ENCODE measurements at places on chromosomes 6 and 20.
A peak's percentile ranks its signal among the peaks of the same experiment; 100 is the strongest.

- no peak for DNase-seq
These were observed 63.5 kb downstream of the LRFN2 start for GRCh38 chr6:40523505-40524172.

- no peak for DNase-seq
These were observed 35.3 kb downstream of the CD2AP start for GRCh38 chr6:47512872-47513271.

GRCh38 chr6:23446469-23446967, 679.5 kb upstream of the NRSN1 start:
- peak; percentile 61 for DNase-seq

DNA sequence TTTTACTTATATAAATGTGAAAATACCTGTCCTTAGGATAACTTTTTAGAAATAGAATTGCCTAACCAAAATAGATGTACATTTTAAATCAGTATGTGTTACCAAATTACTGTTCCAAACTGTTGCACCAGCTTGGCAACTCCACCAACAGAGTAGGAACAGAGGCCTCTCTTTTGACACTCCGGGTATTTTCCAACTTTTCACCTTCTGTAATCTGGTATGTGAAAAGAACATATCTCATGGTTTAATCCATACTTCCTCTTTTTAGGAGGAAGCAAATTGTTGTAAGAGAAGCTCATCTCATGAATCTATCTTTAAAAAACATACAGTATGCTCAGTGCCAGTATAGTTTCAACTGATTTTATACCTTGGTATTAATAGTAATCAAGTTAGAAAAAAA, 24.9 kb downstream of the RNF144B start:
- no peak for DNase-seq

DNA sequence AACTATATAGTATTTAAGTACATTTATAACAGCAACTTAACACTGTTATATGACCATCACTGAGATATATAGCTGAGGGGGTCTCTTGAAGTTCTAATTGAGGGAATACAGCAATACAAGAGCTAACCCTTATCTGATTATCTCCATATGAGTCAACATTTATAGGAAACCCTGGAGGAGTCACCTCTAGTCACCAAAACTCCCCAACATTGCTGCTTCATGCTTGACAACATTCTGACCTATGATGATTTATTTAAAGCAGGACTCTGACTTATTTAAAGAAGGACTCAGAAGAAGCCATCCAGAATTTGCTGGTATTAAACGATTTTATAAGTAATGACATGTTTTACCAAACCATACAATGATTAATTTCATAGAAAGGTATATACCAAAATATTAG, 182.6 kb upstream of the NOX3 start:
- no peak for DNase-seq

DNA sequence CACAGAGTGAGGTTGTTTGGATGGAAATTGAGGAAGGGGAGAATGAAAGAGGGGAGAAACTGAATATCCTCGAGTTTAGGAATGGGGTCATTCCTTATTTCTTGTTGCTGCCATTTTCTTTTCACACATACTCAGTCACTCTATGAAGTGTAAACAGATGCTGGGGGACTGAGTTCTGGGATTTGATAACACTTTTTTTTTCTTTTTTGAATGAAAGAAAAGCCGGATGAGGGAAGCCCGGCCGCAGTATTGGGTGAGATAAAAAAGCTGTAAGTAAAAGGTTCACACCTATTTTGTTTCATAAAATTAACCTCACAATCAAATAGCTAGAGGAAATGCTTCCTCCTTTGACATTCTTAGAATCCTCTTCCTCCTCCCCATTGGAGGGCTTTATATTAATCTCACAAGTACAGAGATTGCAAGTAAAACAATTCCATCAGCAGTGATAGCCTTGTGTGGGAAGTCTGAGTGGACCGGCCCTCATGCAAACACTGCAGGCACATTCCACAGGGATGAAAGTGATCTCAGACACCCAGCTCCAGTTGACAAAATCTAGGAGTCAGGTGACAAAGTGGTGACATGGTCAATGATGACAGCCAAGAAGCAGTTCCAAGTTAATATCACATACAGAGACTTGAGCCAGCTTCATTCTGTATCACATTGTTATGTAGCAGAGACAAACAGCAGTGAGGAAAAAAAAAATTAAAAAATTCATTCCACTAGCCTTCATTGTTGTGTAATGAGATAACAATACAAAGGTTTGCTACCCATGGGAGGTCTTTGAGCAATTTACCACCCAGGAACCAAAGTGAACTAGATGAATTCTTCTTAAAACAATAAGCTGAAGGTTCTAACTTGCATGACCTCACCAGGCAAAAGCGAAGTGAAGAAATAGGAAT, 391.1 kb upstream of the HSF2 start:
- no peak for DNase-seq

GRCh38 chr20:47453167-47453782, 48.4 kb upstream of the NCOA3 start:
- no peak for DNase-seq

- no peak for DNase-seq
These were observed 219.0 kb upstream of the CST7 start for GRCh38 chr20:24729896-24730605.

- no peak for DNase-seq
These were observed 76.8 kb upstream of the DUSP22 start for GRCh38 chr6:215335-216034.

DNA sequence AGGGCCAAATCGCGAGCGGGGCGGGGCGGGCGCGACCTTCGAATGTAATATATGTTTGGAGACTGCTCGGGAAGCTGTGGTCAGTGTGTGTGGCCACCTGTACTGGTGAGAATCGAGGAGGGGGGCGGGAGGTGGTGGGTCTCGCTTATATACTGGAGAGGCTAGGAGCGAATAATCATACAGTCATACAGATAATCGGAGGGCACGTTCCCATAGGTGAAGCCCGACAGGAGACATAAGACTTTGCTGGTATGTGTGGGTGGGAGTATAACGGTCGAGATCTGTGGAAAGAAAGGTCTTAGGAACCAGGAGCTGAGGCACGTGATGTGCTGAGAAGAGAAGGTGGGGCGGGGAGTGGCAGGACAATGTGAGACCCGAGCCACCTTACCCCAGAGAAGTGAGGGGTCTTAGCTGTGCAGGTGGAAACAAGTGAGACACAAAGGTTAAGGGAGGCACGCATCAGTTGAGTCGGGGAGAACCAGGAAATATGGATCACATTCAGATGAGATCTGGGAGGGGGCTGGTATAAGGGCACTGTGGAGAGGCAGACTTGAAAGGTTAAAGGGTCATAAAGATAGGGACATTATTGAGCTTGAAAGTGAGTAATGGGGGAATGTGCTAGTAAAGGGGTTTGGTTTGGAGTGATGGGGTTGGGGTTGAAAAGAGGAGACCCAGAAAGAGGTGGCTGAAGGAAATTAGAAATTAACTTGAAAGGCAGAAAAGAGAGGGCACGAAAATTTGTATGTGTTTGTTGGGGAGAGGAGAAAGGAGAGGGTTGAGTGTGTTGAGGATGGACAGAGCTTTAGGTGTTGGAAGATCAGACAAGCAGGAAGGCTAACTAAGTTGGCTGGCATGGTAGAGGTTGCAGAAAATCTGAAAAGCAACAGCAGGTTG, 589 bp downstream of the RNF5 start:
- no peak for DNase-seq

- DNase-seq = no peak
These were observed 1.3 kb upstream of the EMILIN3 start for GRCh38 chr20:41367956-41368355.

DNA sequence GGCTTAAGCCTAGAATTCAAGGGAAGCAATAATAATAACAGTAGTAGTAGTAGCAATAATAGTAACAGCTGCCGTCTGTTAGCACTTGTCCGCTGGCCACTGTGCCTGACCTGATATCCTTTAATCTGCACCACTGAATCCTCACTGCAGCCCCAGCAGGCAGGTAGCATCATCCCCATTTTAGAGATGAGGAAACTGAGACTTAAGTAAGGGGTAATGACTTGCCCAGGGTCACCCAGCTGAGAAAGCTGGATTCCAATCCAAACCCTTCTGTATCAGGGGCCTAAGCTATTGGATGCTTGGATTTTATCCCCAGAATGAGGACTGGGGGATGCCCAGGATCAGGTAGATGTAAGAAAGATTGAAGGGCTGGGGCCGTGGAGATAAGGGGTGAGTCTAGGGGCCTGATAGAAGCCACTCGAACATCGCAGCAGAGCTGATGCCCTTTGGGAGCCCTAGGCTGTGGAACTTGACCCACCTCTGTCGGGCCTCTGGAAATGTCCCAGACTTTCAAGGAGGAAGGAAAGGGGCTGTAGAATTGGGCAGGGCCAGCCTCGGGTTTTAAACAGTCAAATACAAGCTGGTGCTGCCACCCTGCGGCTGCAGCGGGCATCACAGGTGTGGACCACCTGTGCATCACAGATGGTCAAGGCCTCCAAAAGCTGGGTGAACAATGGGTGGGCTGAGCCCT, 102.1 kb upstream of the MYL9 start:
- DNase-seq = peak; percentile 13

DNA sequence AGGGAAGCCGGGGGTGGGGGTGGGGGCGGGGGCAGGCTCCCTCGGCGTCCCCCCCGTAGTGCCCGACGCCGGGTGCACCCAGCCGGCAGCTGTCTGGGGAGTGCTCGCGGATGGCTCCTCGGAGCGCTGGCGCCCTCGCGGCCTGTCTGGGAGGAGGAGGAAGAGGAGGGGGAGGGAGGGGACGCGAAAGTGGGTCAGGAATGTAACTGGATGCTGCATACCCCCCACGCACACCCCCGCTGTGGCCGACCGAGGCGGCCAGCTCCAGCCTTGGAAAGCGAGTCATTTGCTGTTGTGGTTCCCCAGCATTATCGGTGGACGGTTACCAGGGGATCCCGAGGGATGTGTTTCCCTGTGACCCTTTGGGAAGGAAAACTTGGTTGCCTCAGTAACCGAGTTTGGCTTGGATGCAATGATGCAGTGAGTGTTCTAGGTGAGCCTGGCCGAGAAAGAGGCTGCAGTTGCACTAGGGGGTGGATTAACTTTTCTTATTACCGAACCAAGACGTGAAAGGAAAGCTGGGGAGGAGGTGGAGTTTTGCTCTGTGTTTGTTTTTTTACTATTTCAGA, 55.2 kb upstream of the RREB1 start:
- DNase-seq = no peak

GRCh38 chr20:16132036-16132798, 441.0 kb downstream of the KIF16B start:
- DNase-seq = no peak

DNA sequence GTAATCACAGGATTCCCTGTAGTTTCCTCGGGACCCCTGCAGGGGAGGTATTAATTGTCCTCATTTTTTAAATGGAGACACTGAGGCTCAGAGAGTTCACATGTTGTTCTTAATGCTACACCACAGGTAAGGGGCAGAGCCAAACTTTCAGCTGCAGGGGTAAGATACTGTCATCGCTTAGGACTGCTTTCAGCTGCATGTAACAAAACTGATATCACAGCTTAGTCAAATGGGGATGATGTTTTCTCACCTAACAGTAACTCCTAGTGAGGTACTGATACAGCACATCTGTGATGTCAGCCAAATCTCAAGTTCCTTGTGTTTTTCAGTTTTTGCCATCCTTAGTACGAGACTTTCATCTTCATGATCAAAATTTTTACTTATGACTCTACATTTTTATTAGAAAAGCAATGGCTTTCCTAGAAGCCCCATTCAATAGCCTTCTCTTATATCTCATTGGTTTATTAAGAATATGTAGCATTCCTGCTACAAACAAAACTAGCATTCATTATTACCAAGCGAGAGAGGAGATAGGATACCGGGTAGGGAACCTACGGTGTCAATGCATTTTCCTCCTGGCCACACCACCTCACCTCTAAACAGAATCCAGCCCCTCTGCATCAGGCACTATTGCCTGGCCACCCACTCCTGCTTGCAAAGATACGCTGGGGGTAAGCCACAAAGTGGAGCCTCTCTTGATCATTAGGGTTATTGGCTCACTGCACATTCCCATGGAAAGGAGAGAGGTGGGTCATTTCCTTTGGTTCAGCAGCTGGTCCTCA, 557.5 kb downstream of the CD83 start:
- no peak for DNase-seq

GRCh38 chr6:32854376-32855178, 585 bp downstream of the PSMB9 start:
- DNase-seq = no peak

DNA sequence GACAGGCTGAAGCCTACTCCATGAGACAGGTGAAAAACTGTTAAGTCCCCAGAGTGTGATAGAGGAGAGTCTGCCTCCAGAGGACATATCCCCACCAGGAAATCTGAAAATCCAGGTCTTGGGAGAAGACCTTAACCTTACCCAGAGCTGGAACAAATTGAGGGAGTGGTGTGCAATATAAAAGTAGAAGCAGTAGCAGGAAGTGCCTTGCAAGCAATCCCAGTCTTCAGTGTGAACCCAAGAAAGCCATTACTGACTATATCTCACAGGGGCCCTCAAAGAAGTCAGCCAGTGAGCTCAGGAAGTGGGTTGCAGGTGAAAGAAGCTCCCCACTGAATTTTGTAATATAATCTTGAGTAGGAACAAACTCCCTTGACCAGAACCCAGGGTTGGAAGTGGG, 41.9 kb upstream of the PKIB start:
- no peak for DNase-seq

DNA sequence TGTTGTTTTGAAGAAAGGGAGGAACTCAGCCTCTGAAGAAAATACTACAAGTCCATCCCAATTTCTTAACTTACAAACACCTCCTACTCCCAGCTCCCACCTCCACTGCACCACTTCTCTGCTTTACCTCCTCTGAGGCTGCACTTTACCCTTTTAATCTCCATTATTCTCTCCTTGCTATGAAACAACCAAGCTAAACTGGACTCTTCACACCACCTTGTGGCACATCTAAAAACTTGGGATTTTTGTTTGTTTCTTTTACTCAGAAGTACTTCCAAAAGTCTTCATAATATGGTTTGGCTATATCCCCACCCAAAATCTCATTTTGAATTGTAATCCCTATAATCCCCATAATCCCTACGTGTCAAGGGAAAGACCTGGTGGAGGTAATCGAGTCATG, 142.2 kb downstream of the MOXD1 start:
- no peak for DNase-seq

DNA sequence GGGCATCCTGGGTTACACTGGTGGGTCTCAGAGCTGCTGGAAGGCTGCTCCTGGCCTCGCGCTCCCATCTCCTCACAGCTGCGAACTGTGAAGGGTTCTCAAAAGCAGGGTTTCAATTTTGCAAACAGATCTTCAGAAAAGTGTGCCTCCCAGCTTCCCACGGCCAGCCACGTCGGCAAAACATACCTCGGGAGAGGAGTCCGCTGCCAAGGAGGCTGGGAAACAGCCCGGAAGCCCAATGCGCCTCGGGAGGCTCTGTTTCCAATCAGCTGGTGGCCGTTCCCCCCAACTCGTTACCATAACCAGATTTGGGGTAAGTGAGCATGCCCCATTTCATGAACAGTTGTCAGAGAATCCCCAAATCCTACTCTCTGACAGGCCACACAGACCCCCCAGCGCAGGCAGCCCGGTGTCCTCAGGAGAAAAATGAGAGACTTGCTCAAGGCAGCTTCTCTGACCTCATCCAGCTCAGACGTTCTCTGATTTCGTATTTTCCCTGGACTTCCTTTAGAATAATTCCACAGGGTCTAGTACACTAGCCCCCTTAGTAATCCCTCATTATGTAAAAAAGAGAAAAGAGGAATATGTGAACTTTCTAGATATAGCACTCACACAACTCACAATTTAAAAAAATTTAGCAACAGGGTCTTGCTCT, 98.4 kb downstream of the SNX5 start:
- no peak for DNase-seq

- no peak for DNase-seq
These were observed 199.4 kb upstream of the ZNF217 start for GRCh38 chr20:53792946-53793536.

Data from NCI-H1092 (cell line).